ENCODE measurements at places on chromosomes 5 and 9.

DNA sequence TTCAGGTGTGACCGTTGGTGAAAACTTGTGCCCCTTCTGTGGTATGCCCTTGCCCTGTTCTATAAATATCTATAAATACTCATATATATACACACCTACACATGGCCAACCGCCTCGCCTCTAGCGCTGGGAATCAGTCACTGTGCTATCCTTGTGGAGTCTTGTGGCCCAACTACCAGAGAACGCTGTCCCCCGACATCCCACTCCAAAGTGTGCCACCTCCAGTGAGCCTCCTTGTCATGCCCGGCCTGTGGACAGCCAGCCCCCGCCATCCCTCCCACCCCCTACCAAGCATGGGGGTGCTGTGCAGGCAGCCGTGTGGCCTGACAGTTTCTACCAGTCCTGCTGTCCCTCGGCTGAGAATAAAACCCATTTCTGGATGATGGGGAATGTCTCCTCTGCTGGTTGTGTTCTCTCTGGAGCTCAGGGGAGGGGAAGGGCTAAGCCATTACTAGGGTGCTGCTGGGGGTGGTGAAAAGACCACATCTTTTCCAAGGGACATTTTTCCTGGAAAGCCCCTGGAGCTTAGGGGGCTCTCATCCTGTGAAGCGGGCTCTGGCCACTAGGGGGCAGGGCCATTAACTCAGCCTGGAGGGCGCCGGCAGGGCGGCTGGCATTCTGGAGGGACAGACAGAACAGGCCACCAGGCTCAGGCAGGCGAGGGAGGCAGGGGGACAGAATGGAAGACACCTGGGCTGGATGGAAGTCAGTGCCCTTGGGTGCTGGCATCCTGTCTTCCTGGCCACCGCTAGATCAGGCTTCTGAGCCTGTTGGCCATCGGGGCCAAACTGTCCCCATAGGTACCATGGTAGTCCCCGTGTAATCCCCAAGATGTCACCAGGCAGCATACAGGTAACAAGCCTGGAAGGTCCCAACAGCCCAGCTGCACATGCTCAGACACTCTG, 20.7 kb downstream of the GOLGA2 start:
- DNase-seq, result peak; percentile 33

DNA sequence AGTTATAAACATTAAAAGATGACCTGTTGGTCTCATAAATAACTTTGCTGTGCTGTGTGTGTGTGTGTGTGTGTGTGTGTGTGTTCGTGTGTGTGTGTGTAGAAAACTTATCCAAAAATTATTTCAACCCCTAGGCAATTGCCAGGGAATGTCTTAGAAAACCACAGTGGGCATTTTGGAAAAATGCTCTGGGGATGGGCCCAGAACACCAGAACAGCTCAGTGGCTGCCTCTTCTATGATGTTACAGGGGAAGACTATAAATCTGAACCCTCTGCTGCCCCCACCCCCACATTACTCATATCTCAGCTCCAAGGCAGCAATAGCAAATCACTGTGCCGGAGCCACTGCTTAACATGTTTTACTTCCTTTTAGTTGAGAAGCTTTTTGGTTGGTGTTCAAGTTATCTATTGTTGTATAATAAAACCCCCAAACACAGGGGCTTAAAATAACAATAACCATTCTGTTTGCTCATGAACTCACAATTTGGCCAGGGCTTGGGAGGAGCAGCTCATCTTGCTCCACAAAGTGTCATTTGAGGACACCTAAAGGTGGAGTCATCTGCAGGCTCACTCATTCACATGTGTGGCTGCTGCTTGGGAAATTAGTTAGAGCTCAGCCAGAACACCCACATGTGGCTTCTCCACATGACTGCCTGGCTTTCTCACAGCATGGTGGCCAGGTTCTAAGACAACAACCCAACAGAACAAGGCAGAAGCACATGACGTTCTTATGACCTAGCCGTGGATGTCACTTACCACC, 40.4 kb downstream of the ACTBL2 start:
- no peak for DNase-seq

GRCh38 chr9:111036429-111036789, 1.9 kb downstream of the LPAR1 start:
- DNase-seq, result no peak

- DNase-seq, result no peak
Measured at GRCh38 chr9:86707932-86708510, 239.3 kb downstream of the GAS1 start.

DNA sequence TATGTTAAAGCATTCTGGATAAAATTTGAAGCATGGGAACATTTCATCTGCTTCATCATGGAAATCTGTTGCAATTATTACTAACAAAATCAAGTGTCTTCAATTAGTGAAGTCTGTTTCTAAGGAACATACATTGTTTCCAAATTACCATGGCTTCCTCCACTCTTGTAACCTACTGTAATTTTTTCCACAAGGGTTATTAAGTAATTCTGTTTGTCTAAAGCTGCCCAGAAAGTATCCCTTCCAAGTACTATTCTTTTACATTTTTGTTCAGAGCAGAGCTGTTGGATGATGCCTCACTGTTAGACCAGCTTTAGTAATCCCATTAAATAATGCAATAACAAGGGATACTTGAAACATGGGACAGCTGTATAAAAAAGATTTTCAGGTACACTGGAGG, 483.5 kb upstream of the CD180 start:
- DNase-seq, result no peak

DNA sequence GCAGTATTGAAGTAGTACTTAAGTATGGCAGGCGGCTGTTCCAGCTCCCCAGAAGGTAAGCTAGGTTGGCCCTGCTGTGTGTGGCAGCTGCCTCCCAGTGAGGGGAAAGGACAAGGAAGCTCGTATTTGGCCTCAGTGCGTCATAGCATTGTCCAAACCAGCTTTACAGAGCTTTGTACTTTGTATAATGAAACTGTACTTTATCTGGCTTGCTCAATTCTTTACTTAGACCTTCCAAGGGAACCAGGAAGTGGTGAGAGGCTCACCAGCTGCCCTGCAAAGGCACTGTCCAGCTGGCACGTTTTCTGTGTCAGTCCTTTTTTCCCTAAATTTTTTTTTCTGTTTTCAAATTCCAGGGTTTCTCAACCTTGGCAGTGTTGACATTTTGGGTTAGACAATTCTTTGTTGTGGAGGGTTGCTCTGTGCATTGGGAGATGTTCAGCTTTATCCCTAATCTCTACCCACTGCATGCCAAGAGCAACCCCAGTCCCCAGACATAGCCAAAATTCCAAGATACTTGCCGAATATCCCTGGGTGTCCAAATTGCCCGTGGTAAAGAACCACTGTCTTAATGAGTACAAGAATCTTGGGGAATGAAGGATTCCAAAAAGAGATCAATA, 474.5 kb downstream of the LRRC70 start:
- no peak for DNase-seq

DNA sequence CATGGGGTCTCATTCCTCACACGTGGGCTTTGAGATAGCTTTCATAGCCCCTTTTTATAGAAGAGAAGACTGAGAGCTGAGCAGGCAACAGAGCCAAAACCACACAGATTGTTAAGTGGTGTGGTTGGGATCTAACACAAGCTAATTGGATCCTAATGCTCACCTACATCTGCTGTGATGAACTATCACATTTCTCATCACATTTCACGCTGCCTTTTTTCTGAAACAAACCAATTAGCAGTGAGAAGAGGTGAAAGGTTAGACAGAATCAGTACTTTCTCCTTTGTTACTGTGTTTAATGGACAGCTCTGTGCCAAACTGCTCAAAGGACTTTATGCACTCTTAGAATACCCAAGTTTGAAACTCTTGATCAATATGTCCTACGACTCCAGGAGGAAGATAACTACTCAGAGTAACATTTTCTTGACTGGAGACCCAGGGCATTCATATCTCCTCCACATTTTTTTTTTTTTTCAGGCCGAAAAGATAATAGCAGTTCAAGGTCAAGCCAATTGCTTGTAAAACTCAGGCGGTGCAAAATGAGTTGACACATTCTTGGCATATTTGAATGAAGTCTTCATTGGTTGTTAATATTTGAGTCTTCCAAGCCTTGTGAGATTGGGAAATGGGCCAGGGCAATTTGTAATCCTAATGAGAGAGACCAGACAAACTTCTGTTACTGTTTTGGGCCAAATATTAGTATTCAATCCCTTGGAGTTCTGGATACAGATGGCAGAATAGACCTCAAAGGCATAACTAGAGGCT, 138.4 kb downstream of the KCTD16 start:
- no peak for DNase-seq

DNA sequence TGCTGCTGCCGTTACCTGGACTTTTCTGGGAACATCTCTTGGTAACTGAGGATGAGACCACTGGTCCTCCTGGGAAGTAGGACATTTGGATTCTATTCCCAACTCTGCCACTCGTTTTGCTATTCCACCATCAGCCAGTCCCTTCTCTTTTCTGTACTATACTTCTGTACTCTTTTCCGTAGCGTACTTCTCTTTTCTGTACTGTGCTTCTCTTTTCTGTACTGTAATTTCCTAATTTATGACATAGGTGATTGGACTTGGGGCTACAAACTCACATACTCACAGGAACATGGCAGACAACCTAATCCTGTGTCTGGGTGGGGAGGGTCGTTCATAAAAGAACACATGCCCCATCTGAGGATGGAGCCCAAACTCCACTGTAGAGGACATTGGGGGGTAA, 335.3 kb upstream of the PANK3 start:
- no peak for DNase-seq
